ENCODE measurements at places on chromosomes 1 and 21.

DNA sequence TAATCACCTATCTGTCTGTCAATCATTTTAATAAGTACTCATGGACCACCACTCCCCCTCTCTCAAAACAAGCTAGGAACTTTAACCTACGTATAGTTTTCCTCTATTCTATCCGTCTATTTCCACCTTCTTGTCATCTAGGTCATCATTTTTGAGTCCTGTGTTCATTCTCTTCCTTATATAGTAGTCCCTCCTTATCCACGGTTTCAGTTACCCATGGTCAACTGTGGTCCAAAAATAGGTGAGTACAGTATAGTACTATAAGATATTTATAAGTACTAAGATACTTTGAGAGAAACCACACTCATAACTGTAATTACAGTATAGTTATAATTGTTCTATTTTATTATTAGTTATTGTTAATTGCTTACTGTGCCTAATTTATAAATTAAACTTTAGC, 7.5 kb downstream of the PKN2 start:
- no peak for DNase-seq

DNA sequence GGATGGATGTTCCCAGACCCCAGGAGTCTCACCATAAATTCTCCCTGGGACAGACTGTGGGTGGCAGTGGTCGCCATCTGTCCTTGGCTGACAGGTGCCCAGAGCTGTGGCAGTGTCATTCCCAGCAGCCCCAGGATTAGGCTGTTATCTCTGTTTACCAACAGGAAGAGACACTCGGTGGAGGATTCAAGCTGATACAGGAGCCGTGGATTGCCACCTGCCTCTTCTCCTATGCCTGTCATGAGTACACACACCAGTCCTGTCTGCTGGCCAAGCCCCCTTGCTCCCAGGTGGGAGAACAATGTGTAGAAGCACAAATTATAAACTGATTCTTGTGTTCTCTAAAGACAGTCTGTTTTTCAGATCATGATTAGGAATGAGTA, 152.6 kb downstream of the ETS2 start:
- no peak for DNase-seq

DNA sequence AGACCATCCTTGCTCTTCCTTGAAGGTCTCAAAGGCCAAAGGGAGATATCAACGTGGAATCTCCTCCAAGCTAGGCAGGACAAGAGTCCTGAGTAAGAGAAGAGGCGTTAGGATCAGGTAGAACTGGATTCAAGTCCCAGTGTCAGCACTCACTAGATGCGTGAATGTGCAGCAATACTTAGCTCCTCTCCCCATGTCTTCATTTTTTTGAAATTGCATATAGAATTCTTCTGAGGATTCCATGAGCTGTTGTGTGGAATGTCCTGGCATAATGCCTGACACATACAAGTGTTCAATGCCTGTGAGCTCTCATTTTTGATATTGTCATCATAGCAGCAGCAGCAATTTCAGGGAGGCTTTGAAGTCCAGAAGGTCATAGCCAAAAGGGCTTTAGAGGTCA, 333.2 kb downstream of the KCNH1 start:
- DNase-seq, result no peak

GRCh38 chr1:6292102-6292501, 31.2 kb upstream of the GPR153 start:
- DNase-seq, result no peak

DNA sequence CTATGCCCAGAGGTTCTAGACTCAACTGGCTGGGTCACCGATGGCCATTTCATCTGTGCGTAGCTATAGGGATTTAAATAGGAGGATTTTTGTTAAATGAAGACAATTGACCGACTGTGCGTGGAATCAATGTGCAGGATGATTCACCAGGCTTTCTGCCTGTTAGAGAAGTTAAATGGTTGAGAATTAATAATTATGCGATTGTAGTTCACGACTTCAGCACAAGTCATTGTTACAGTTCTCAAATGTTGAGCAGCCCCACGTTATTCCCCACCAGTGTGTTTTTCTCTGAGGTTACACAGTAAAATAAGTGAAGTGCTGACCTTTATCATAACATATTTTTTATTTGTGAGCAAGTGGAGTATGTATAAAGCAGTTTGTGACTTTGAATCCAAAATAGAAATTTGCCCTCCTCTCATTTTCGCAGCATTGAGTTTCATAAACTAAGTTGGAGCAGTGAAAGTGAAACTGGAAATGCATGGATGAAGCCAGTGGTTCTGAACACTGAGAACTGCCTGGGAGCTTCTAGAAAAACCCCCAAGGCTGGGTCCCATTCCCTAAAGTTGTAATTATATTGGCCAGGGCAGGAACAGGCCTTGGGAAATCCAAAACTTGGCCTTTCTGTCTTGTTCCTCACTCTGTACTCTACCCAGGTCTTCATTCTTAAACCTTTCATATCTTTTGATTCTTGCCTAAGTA, 102.6 kb downstream of the GALNT2 start:
- DNase-seq, result peak; percentile 4

- no peak for DNase-seq
These were observed 150.6 kb downstream of the HS2ST1 start for GRCh38 chr1:87064986-87065385.

- no peak for DNase-seq
These were observed 10.1 kb upstream of the NTPCR start for GRCh38 chr1:232940262-232940661.

All from H9 (cell line).